ENCODE measurements at places on chromosomes 16 and 17.

DNA sequence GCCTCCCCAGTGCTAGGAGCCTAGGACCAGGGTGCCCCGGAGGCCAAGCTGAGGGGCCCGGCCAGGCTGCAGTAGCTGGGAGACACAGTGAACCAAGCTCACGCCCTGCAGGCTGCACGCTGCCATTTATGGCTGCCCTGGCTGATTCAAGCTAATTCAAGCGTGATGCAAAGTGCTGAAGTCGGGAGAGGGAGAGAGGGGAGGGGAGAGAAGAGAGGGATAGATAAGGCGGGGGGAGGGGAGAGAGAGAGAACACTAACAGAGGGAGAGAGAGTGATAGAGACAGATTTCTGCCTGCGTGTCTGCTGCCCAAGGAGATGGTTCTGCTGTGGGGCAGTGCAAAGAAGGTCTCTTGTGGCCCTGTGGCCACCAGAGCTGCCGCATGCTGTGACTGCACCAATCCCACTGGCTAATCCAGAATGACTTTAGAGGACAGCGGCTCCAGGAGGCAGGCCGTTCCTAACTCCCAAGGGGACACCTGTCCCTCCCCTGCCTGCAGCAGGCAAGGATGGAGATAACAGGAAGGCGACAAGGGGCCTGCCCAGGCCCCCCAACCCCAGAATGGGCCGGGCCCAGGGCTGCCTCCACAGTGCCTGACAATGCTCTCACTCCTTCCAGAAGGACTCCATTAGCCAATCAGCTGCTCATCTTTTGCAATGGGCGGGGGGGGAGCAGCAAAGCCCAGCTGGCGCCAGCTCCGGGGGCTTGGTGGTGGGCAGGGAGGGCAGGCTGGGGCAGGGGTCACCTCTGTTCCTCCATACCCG is 12.9 kb downstream of the MXRA7 start:
- DNase-seq, result no peak

DNA sequence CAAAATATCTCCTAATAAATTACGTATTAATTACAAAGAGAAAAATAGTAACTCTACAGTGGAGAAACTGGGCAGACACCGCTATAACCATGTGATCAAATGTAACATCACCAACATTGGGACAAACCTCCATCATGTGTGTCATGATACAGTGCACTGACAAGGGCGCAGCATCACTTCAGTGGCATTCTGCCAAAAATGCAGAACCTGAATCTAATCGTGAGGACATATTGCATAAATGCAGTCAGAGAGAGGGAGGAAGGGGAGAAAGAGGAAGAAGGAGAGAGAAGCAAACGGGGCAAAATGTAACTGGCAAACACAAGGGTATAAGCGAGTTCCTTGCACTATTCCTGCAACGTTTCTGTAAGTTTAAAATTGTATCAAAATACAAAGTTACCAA is 74.2 kb upstream of the MARCHF10 start:
- no peak for DNase-seq

DNA sequence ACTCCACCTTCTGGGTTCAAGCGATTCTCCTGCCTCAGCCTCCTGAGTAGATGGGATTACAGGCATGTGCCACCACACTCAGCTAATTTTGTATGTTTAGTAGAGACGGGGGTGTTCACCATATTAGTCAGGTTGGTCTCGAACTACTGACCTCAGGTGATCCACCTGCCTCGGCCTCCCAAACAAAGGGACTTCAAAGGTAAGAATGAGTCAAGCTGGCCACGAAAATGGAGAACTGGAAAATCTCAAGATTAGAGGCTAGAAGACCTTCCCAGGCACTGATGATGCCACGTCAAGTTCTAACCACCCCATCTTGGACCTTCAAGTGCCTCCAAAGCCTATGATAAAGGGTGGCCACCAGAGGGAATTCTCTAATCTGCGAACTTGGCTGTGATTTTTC is 1.3 kb upstream of the CCL15 start:
- no peak for DNase-seq

- no peak for DNase-seq
Measured at GRCh38 chr17:28201315-28201714, 117.7 kb upstream of the TMEM97 start.

DNA sequence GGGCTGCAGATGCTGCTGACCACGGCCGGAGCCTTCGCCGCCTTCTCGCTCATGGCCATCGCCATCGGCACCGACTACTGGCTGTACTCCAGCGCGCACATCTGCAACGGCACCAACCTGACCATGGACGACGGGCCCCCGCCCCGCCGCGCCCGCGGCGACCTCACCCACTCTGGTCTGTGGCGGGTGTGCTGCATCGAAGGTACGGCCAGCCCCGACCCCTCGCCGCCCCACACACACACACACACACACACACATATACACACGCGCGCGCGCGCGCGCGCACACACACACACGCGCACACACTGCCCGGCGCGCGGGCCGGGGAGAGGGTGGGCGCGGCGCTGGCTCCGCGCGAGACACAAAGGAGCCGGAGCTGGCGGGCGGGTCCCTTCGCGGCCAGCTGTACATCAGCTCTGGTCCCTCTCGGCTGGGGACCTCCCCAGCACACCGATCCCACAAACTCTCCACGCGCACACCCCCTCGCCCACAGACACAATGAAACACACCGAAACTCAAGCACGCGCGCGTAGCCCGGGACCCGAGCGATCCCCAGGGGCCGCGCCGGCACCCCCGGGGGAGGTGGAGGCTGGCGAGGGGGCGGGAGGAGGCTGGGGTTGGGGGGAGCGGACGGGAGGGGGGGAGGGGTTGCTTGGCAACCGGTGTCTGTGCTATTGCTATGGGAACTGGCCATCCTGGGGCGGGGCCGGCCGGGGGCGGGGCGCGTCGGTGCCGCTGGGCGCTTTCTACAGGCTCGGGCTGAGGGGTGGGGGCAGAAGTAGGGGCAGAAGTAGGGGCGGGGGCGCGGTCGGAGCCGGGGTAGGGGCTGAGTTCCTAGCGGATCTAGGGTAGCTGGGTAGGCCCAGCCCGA is 658 bp downstream of the CACNG4 start:
- DNase-seq, result no peak

- no peak for DNase-seq
Measured at GRCh38 chr16:22751685-22752084, 62.3 kb upstream of the HS3ST2 start.

DNA sequence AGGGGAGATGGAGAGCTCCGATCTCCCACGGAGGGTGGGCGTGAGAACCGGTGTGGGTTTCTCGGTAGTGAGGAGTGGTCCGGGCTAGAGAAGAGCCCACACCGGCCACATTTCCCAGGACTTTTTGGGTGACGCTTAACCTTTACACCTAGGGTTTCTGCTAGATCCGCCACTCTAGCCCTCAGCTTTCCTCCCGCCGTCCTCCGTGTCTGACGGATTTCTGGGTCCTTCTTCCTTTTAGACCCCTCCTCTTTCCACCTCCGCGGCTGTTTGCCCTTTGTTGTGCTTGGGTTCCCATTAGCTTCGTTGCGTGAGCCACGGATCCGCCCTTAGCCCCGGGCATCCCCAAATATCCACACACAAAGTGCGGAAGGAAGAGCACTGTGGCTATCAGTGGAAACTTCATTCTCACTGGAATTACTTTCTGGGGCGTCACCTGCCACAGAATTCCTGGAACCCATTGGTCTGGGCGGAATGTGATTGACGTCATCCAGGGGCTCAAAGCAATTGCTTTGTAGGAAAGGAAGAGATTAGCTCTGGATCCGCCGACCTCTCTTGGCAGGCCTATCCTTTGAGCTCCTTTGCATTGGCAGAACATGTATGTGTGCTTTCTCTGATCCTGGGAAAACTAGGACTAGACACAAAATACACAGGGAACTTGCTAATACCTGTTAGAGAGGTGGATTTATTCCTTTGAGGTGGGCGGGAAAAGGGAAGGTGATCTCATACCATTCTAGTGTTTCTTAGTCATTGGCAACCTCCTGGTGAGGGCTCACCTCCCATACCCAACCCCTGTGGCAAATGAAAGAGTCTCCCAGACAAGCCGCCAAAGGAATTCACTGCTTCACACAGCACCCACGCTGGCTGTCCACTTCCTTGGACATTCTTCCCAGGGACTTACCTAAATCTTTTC is 654 bp downstream of the TNFAIP1 start:
- peak; percentile 60 for DNase-seq

- DNase-seq, result no peak
Measured at GRCh38 chr17:78939615-78940014, 14.4 kb upstream of the TIMP2 start.

DNA sequence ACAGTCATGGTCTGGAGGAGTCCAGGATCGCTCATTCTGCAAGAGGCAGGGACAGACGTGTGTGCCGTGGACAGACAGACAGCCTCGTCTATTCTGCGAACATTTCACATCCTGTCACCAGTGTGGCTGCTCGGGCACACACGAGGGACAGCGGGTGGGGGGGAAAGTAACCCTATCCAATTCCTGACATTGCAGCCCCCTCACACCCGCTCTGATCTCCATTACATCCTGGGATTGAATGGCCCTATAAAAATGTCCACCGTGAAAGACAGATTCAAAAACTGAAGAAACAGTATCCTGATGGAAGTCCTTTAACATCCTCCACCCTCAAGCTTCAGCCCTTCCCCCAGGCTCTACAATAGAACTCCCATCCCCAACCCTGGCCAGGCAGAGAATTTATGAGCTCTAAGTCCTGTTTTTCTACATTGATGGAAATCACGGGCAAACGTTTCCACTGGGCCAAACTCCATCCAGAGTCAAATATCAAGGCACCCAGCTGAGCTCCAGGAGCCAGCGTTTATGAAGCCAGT is 39.4 kb downstream of the HS3ST3A1 start:
- DNase-seq, result no peak

GRCh38 chr17:79797492-79798298 is 818 bp upstream of the CBX8 start:
- no peak for DNase-seq

DNA sequence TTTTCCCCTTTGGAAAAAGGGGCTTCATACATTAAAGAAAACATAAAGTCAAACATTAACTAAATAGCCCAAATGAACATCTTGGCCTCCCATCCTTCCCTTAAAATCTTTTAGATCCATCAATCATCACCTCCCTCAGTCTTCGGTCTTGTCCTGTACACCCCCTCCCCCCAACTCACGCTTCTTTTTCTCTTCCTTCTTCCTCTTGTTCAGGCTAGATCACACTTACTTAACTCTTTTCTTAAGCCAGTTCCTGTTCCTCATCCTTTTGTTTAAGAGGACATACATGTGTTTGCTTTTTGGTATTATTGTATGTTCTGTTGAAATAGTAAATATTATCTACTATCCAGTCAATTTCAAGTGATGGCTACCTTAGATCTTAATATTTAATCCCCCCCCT is 5.5 kb downstream of the MFSD6L start:
- no peak for DNase-seq
